CD8-positive, alpha-beta T cell (primary cell): ENCODE measurements at places on chromosomes 3 and 15.

DNA sequence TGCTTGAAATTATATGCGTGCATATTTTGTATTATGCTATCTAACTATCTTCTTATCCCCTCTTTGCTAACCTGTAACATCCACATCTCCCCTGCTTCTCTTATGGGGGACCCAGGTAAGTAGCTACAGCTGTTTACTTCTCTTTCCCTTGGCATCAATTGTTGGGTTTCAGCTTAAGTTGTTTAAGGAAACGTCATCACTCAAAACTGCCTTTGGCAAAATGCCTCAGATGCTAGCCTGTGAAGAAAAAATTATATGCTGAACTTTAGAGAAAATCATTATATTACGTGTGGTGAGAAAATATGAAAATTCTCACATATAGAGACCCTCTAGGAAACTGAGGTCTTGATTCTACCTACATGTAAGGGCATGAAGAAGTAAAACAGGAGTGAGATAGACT is 447.0 kb upstream of the NECTIN3 start:
- no peak for DNase-seq

- DNase-seq: no peak
Observed at GRCh38 chr3:138199851-138200250, 12.8 kb downstream of the ARMC8 start.

DNA sequence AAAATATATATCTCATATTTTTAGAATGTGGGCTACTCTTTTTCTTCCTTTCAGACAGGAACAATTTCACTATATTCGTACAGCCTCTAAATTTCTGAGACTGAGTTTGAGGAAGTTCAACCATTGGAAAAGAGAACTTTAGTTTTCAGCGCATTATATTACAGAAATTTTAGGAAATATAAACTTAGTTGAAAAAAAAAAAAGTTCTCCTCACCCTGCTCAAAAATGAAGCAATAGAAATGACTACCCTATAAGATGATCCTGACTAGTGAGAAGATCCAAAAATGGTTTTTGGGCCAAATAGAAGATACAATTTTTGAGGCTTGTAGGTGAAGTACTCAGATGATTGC is 139.6 kb downstream of the MCTP2 start:
- no peak for DNase-seq

DNA sequence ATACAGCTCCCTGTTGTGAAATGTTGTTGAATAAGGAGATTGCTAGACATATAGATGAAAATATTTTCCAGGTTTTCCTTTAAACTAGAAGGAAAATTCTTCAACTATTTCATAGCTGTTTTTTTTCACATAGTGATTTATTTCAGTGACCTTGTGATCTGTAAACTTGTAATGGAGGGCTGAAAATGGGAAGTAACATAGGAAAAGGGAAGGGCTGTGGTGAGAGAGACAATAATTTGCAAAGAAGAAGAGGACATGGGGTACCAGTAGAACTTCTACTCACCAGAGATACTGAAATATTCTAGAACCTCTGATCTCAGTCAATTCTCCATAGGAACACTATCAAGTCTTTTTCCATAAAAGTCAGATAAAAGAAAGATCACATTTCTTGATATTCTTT is 60.4 kb downstream of the PLS1 start:
- DNase-seq: no peak

DNA sequence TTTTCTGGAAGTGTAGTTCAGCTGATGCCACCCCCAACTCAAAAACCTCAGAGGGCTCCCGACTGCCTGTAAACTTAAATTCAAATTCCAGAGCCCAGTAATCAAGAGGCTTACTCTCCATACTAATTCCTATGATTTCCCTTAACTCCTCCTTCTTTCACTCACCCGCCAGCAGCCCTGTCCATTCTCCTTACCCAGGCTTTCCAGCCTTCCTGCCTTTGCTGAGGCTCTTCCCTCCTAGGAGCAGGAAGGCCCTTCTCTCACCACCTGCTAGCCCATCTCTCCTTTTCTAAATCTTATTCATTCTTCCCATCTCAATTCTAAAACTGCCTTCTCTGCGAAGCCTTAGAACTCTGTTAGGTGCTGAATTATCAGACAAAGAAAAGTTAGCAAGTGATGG is 30.4 kb downstream of the RORA start:
- DNase-seq: no peak

DNA sequence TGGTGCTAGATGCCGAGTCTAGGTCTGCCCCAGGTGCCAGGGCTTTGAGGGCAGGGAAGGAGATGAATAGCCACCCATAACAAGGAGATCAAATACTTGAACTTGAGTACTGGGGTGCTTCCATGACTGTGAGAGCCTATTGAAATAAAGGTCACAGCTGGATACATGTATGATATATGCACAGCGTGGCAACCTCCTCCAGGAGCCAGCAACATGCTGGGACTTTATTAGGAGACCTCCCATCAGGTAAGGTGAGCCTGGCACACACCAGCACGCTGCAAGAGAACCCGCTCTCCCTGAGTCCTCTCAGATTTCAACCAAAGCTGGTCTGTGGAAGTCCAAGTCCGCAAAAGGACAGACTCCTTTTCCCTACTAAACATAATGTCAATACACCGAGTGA is 10.5 kb upstream of the HES1 start:
- no peak for DNase-seq

GRCh38 chr3:105763659-105764036 is 105.2 kb downstream of the CBLB start:
- no peak for DNase-seq

DNA sequence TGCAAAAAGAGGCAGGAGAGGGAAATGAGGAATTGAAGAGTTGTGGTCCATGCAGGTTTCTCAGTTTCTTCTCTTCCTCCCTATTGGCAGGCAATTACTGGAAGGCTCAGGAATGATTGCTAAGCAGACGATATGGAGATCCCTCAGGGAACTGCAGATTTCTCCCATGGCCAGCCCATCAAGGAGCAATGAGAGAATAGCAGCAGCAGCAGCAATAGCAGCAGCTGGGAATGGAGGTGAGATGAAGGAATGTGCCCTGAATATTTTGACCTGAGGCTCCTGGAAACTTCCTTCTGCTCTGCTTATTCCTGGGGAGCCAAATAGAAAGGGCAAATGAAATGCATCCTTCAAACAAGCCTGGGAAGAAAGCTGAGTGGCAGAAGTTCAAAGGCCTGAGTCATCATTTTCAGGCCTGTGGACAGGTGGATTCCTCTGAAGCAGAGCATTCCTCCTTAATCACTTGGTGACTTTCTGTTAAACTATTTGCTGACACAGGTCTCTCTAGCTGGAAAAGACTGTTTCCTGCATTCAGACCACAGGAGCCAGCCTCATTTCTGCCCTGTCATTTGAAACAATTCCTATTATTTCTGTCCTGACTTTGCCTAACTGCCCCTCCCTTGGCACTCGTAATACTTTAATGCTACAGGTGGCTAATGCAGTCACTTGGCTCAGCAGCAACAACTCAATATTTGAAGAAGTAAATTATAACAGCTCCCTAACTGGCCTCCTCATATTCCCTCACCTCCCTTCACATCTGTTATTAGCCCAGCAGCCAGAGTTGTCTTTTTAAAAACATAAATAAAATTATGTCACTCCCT is 146.9 kb upstream of the GADL1 start:
- no peak for DNase-seq

- no peak for DNase-seq
Observed at GRCh38 chr3:45932112-45932511, 11.2 kb upstream of the CXCR6 start.

DNA sequence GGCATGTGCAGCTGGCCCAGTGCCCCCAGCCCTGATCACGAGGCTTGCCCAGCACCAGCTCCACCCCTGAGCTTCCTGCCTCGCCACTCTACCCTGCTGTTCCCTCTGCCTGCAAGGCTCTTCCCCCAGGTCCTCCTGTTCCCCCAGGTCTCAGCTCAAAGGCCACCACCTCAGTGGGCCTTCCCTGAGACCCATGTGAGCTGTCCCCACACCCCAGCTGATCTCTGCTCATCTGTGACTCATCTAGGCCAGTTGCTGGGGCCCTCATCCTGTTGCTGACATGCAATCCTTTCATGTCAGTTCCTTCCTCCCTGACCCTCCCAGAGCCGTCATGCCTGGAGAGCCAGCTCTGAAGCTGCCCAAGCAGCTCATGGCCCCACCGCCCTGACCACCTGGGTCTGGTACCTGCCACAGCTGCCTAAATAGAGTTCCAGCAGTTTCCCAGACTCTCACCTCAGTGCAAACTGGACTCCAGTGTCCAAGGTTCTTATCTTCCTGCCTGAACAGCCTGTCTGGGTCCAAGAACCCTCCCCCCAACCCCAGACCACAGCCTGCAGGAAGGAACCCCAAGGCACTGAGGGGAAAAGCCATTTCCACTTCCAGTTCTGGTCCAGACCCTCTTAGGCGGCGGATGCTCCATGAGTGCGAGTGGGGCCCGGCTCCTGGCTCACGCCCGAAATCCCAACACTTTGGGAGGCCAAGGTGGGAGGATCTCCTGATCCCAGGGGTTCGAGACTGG is 116.6 kb upstream of the IQSEC1 start:
- no peak for DNase-seq
